Thyroid gland (tissue), 4 donors: ENCODE measurements at places on chromosomes 3 and 15. TPM values are rescaled to one million over a fixed set of nuclear protein-coding genes. Genes with fewer than 3 reads are reported as not detected.

AGBL1 gene
- total RNA-seq, result not detected

DNA sequence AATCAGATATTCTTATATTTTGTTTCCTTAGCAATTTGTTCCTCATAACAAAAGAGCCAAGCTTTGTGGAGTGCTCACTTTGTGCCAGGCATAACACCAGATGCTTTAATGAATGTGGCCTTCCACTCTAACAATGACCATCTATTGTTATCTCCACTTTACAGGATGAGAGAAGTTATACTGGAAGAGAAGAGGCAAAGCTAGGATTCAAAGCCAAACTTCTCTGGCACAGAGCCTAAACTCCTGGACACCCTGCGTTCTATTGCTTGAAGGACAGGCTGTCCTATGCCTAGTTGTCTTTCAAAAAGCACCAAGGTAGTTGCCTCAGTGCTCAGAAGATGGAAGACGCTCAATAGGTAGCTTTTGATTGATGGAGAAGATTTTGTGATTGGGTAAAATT, 123.2 kb upstream of the FEZF2 start:
- H3K27ac ChIP-seq, result no peak overlapping the region
- H3K27me3 ChIP-seq, result no peaks in the 10 kb centered on the region
- peaks cover 4% of the 10 kb centered on the region for H3K4me1 ChIP-seq
- DNase-seq, result peak; percentile 20
- H3K36me3 ChIP-seq, result no peaks in the 10 kb centered on the region
- H3K4me3 ChIP-seq, result no peak overlapping the region

CLEC3B gene
- 34.1 TPM for total RNA-seq

PCNP gene
- 105 TPM for total RNA-seq

GRCh38 chr3:33194303-33194702, 24.3 kb downstream of the SUSD5 start:
- H3K27me3 ChIP-seq, result no peaks in the 10 kb centered on the region
- H3K4me3 ChIP-seq, result no peak overlapping the region
- H3K4me1 ChIP-seq, result no peaks in the 10 kb centered on the region
- H3K27ac ChIP-seq, result no peak overlapping the region

DNA sequence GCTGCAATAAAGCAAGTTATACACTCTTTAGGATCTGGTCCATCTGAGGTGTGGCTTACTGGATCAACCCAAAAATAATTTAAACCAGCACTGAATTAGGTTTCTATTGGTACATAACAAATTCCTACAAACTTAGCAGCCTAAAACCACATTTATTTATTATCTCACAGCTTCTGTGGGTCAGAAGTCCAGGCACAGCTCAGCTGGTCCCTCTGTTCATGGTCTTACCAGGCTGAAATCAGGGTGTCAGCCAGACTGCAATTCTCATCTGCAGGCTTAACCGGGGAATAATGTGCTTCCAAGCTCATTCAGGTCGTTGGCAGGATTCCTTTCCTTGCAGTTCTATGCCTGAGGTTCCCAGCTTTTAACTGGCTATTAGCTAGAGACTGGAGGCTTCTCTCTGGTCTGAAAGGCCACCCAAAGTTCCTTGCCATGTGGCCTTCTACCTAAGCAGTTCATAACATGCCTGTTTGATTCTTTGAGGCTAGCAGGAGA, 477.4 kb upstream of the WNT5A start:
- no peak overlapping the region for H3K27ac ChIP-seq
- no peaks in the 10 kb centered on the region for H3K4me1 ChIP-seq
- no peak for DNase-seq
- no peak overlapping the region for H3K4me3 ChIP-seq
- no peaks in the 10 kb centered on the region for H3K36me3 ChIP-seq

- H3K36me3 ChIP-seq, result no peaks in the 10 kb centered on the region
- DNase-seq, result no peak
- H3K4me1 ChIP-seq, result peaks cover 37% of the 10 kb centered on the region
- no peak overlapping the region for H3K27ac ChIP-seq
- H3K4me3 ChIP-seq, result no peak overlapping the region
These were observed 110.8 kb downstream of the TIGIT start for GRCh38 chr3:114404590-114404989.

DNA sequence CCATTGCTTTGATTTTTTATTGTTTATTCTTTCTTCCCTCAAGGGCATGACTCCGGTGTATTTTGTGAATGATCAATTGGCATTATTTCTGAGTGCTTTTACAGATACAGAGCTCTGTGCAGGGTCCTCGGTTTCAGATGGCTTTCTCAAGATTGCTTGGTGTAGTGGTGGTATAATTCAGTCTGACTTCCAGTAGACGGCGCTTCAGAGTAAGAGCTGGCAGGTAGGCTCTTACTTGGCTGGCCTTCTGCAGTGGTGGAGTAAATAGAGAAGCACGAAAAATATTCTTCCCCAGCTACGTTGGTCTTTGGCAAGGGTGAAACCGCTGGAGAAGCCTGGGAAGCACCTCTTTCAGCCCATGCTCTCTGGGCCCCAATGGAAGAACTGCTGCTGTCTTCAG, 723.0 kb upstream of the BCHE start:
- H3K36me3 ChIP-seq, result no peaks in the 10 kb centered on the region
- H3K4me3 ChIP-seq, result no peak overlapping the region
- H3K27me3 ChIP-seq, result no peaks in the 10 kb centered on the region
- DNase-seq, result no peak
- H3K27ac ChIP-seq, result no peak overlapping the region

GRCh38 chr15:58459560-58459959, 27.8 kb downstream of the LIPC start:
- no peaks in the 10 kb centered on the region for H3K27me3 ChIP-seq
- H3K4me1 ChIP-seq, result peaks cover 35% of the 10 kb centered on the region
- H3K4me3 ChIP-seq, result no peak overlapping the region
- no peaks in the 10 kb centered on the region for H3K36me3 ChIP-seq
- peak; percentile 41 for DNase-seq

ZDHHC19 gene
- not detected for total RNA-seq

DNA sequence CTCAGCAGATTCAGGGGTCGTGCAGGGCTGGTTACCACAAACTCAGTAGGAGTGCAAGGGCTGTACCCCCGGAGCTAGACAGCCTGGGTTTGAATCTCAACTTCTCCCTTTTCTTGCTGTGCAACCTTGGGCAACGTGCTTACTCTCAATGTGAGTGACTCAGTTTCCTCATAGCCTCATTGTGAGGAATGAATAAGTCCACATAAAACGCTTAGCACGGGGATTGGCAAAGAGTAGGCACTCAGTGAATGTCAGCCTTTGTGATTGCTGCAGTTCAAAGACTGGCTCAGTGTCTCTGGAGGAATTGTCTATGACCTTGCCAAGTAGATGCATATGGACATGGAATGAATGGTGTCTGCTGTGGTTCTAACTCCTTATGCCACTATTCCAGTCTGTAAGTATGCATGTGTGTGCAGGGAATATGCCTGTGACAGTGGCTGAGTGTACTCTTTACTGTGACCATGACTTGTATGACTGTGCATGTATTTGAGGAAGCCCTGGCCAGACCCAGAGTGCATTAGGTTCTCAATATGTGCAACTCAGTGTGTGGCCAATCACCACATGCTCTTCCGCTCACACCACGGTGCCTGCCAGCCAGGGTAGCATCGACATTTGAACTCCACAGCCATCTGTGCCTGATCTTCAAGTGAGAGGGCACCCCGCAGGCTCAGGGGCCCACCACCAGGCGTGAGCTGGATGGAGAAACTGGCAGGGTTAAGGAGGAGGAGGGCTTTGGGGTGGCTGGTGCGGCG, 900 bp upstream of the HYAL3 start:
- no peak for DNase-seq
- peak overlapping the region; percentile 48 for H3K27ac ChIP-seq
- H3K27me3 ChIP-seq, result no peaks in the 10 kb centered on the region
- peaks cover 35% of the 10 kb centered on the region for H3K4me1 ChIP-seq

- H3K36me3 ChIP-seq, result no peaks in the 10 kb centered on the region
- H3K27ac ChIP-seq, result peak overlapping the region; percentile 93
- DNase-seq, result no peak
- H3K4me1 ChIP-seq, result peaks cover 53% of the 10 kb centered on the region
- H3K27me3 ChIP-seq, result no peaks in the 10 kb centered on the region
These were observed 99.7 kb upstream of the TLE3 start for GRCh38 chr15:70197318-70197944.

ARID3B gene
- 6.0 TPM for total RNA-seq

NEK10 gene
- 1.6 TPM for total RNA-seq

DNA sequence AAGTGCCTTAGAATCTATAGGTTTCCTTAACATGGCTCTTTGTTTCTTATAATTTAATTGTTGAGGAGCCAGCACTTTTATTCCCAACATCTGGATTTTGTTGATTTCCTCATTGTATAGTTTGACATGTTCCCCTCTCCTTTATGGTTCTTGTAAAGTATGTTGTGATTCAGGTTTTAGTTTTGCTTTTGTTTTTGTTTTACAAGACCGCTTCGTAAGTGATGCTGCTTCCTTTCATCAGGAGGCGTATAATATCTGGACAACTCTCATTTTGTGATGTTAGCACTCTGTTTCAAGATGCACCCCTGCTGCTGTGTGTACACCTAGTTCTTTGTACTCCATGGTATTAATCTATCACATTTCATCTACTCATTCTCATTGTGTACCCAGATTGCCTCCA, 48.7 kb downstream of the SLC49A4 start:
- no peaks in the 10 kb centered on the region for H3K4me1 ChIP-seq
- H3K4me3 ChIP-seq, result no peak overlapping the region
- H3K27ac ChIP-seq, result no peak overlapping the region
- no peaks in the 10 kb centered on the region for H3K27me3 ChIP-seq
- no peaks in the 10 kb centered on the region for H3K36me3 ChIP-seq
- no peak for DNase-seq

GANC gene
- 49.4 TPM for total RNA-seq

GRCh38 chr3:8301977-8302735, 199.5 kb upstream of the LMCD1 start:
- H3K36me3 ChIP-seq, result no peaks in the 10 kb centered on the region
- no peaks in the 10 kb centered on the region for H3K4me1 ChIP-seq
- H3K27me3 ChIP-seq, result no peaks in the 10 kb centered on the region
- H3K4me3 ChIP-seq, result no peak overlapping the region
- no peak overlapping the region for H3K27ac ChIP-seq

PATL2 gene
- 1.0 TPM for total RNA-seq

- H3K36me3 ChIP-seq, result no peaks in the 10 kb centered on the region
- H3K27me3 ChIP-seq, result no peaks in the 10 kb centered on the region
- H3K4me3 ChIP-seq, result no peak overlapping the region
- H3K4me1 ChIP-seq, result no peaks in the 10 kb centered on the region
- H3K27ac ChIP-seq, result no peak overlapping the region
These were observed 168.9 kb downstream of the MYRIP start for GRCh38 chr3:39978308-39978707.

RPP25 gene
- total RNA-seq, result 14.2 TPM

GRCh38 chr3:18228060-18228459, 197.1 kb downstream of the SATB1 start:
- no peaks in the 10 kb centered on the region for H3K27me3 ChIP-seq
- H3K27ac ChIP-seq, result no peak overlapping the region
- no peak for DNase-seq
- H3K4me1 ChIP-seq, result no peaks in the 10 kb centered on the region
- no peaks in the 10 kb centered on the region for H3K36me3 ChIP-seq

PLCB2 gene
- total RNA-seq, result 3.1 TPM

CTXN2 gene
- not detected for total RNA-seq

DNA sequence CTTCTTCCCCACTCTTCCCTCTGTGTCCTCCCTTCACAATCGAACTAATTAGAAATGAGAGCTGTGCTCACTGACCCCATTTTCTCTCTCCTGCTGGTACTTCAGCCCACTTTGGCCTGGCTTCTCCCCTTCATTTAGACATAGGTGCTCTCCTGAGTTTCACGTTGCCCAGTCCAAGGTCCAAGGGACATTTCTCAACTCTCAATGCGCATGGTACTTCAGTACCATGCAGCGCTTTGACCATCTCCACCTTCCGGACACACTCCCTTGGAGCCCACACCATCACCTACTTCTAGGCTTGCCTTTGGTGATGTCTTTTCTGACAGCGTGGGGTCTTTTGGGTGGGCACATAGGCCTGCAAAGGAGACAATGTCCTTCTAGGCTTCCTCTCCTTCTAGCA, 99.7 kb downstream of the ABHD5 start:
- no peaks in the 10 kb centered on the region for H3K36me3 ChIP-seq
- no peak overlapping the region for H3K27ac ChIP-seq
- DNase-seq, result no peak
- H3K27me3 ChIP-seq, result no peaks in the 10 kb centered on the region
- H3K4me3 ChIP-seq, result no peak overlapping the region

TRPM1 gene
- total RNA-seq, result not detected

DNA sequence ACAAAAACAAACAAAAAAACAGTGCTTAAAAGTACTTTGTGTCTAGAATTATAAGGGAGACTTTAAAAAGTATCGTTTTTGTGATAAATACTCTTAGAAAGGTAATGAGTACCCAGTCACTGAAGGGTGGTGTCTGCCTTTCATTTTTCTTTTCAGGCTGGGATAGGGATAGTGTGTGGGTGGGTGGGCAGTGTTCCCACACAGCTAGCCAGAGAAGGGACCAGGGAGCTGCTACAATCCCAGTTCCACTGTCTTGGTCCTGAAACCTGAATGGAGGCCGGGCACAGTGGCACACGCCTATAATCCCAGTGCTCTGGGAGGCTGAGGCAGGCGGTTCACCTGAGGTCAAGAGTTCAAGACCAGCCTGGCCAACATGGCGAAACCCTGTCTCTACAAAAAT, 2.1 kb downstream of the GK5 start:
- no peak overlapping the region for H3K4me3 ChIP-seq
- H3K4me1 ChIP-seq, result peaks cover 24% of the 10 kb centered on the region
- H3K27me3 ChIP-seq, result no peaks in the 10 kb centered on the region
- no peaks in the 10 kb centered on the region for H3K36me3 ChIP-seq
- no peak overlapping the region for H3K27ac ChIP-seq

ADCY5 gene
- 1.9 TPM for total RNA-seq

IL5RA gene
- 1.6 TPM for total RNA-seq

- no peak overlapping the region for H3K27ac ChIP-seq
- no peaks in the 10 kb centered on the region for H3K36me3 ChIP-seq
These were observed 14.5 kb downstream of the EPHB1 start for GRCh38 chr3:134809427-134810051.

DNA sequence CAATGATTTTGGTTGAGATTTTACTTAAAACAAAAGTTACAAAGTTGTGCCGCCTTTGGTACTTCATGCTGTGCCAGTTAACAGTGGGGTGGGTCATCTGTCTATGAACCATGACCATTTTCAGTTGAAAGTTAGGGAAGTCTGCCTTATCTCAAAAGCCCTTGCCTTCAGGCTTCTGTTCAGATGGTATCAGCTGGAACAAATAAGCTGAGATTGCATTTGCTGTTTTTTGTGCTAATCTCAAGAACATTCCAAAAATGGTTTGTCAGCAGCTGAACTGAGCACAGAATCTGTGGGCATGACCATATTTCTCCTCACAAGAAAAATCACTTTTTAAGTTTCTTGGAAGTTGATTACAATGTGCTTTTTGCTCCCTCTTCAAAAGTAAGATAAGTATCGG, 142.3 kb downstream of the IL5RA start:
- H3K4me3 ChIP-seq, result no peak overlapping the region
- no peaks in the 10 kb centered on the region for H3K27me3 ChIP-seq
- H3K36me3 ChIP-seq, result no peaks in the 10 kb centered on the region

GOLGA8G gene
- not detected for total RNA-seq

DNA sequence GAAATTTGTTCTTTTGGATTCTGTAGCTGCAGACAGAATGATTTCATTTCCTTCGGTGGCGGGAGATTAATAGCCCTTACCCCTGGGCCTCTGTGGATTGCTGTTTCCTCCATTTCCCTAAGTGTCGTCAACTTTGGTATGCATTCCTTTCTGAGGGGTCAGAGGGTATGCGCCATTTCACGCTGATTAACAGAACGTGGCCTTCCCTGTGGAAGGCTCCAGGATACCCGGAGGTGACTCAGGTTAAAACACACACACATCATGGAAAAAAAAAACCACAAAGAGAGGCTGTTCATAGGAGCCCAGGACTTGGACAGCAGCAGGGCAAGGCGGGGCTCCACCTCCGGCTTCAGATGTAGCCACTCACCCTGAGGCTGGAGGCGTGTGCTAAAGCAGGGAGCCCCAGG, 51.9 kb downstream of the EPHB1 start:
- H3K36me3 ChIP-seq, result no peaks in the 10 kb centered on the region
- no peak overlapping the region for H3K27ac ChIP-seq
- no peaks in the 10 kb centered on the region for H3K4me1 ChIP-seq
- H3K4me3 ChIP-seq, result no peak overlapping the region
- no peak for DNase-seq
- H3K27me3 ChIP-seq, result no peaks in the 10 kb centered on the region

TRNT1 gene
- 19.2 TPM for total RNA-seq
